ENCODE measurements at places on chromosomes 4 and X.

DNA sequence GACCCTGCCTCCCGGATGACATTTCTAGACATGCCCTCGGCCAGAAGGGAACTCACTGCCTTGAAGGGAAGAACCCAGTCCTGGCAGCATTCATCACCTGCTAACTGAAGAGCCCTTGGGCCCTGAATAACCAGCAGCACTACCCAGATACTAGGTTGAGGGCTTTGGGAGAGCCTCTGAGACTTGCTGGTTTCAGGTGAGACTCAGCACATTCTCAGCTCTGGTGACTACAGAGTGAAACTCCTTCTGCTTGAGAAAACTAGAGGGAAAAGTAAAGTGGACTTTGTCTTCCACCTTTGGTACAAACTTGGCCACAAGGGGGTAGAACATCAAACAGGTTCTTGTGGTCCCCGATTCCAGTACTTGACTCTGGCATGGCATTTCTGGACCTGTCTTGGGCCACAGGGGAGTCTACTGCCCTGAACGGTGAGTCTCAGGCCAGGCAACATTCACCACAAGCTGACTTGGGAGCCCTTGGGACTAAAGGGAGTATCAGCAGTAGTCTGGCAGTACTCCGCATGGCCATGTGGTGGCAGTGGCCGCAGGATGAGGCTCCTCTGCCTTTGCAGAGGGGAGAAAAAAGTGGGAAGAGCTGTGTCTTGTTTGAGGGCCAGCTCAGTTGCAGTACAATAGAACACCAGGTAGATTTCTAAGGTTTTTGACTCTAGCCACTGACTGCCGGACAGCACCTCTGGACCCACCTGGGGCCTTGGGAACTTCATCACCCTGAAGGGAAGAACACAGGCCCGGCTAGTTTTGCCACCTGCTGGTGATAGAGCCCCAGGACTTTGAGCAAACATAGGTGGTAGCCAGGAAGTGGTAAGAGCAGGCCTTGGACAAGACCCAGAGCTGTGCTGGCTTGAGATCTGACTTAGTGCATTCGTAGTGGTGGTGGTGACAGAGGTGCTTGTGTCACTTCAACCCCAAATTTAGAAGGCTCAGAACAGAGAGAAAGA lies 414.8 kb downstream of the OPHN1 start:
- no peak for DNase-seq

GRCh38 chr4:71167083-71167482 lies 171.7 kb upstream of the SLC4A4 start:
- DNase-seq: no peak

GRCh38 chr4:51870441-51871188 lies 27.7 kb downstream of the DCUN1D4 start:
- no peak for DNase-seq

- DNase-seq: no peak
Observed at GRCh38 chr4:150139297-150139865, 61.1 kb downstream of the DCLK2 start.
